CD4-positive, alpha-beta T cell treated with Interferon gamma for 1 hour (primary cell): ENCODE measurements at places on chromosomes 1 and 21.

- no peak for DNase-seq
Observed at GRCh38 chr1:245337829-245338484, 183.2 kb downstream of the KIF26B start.

- DNase-seq, result peak; percentile 16
Observed at GRCh38 chr1:35886577-35887431, 3.8 kb downstream of the AGO1 start.

DNA sequence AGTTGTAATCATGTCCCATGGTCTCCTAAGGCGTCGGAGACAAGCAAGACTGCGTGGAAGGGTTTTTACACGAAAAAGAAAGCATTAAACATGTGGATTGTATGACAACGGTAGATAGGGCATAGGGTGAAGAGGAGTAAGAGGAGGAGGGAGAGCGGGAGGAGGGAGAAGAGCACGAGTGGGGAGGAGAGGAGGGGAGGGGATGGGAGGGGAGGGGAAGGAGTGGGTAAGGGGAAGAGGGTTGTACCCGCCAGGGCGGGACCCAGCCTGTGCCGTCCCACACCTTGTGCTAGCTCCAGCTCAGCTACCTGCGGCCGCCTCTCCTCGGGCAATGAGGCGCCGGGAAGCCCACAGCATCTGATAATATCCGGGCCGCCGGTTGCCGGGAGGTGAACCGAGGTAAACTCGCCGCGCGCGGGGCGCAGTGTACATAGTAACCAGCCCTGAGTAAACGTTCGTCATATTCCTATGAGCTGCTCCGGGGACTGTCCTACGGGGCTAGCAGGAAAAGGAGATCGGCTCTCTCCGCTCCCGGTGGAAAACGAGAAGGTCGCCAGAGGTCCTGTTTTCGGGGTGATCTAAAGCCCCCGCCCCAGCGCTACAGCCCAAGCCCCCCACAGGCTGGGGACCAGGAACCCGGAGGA, 449 bp upstream of the RCAN3 start:
- peak; percentile 88 for DNase-seq

DNA sequence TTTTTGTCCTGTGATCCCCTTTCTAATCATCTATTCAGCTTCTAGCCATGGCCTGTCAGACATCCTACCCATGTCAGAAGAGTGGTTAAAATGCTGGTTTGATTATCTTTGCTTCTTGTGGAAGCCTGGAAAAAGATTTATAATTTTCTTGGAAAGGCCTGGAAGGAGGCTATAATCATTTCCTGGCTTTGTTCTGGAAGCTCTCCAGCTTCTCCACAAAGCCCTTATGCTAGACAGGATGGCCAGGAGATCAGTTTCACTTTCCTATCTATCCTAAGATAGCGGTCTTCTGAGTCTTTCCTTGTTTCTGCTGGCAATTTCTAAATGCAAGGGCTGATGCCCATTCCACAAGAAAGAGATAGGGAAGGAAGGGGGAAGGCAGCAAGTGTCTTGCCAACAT, 90.9 kb upstream of the SLC44A3 start:
- DNase-seq, result no peak

GRCh38 chr1:111568160-111568647, 51.4 kb upstream of the RAP1A start:
- no peak for DNase-seq

GRCh38 chr1:230109895-230110667, 43.0 kb downstream of the GALNT2 start:
- DNase-seq, result peak; percentile 48

- DNase-seq, result no peak
Observed at GRCh38 chr1:44724296-44724954, 6.5 kb downstream of the RNU5D-1 start.

- DNase-seq, result no peak
Observed at GRCh38 chr1:247448107-247448791, 9.7 kb downstream of the OR2B11 start.

DNA sequence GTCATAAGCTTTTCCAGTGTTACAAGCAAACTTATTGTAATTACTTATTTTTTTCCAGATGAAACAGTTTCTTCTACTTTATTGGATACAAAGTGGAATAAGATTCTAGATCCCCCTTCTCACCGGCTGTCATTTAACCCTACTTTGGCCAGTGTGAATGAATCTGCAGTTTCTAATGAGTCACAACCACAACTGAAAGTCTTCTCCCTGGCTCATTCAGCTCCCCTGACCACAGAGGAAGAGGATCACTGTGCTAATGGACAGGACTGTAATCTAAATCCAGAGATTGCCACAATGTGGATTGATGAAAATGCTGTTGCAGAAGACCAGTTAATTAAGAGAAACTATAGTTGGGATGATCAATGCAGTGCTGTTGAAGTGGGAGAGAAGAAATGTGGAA, 95.5 kb downstream of the ZFYVE9 start:
- no peak for DNase-seq

- DNase-seq, result no peak
Observed at GRCh38 chr1:115725600-115725999, 42.9 kb downstream of the CASQ2 start.

DNA sequence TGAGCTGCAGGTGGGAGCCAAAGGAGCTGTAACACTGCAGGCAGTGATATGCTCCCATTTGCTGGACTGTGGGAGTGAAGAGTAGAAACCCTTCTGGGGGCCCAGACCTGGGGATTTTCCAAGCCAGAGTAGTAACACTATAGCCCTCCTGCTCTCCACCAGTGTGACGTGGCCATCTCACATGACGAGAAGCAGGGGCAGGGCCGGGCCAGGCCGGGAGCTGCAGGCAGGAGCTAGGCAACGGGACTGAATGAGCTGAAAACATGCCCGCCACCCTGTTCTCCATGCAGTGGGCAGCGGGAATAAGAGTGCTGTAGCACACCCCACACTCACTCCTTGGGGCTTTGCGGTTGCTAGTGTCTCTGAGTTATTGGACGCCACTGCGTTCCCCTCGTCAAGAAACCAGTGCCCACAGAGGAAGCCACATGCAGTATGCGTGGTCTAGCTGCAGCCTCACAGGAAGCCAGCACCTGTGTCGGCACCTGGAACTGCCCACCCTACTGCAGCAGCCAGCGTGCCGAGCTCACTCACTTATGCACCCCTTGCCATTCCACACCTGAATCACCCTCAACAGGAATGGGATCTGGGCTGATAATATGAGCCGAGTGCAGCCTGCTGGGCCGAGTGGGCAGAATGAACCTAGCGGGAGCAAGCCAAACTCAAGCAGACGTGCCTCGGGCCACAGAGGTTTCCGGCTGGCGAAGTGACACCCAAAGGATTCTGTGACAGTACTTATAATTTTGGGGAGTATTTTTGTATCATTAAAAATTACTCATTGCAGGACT, 1389.6 kb downstream of the KCNT2 start:
- DNase-seq, result no peak

- no peak for DNase-seq
Observed at GRCh38 chr21:24693779-24694178, 913.5 kb downstream of the MRPL39 start.

- no peak for DNase-seq
Observed at GRCh38 chr1:86708920-86709319, 4.5 kb downstream of the SH3GLB1 start.

- no peak for DNase-seq
Observed at GRCh38 chr1:239169276-239169675, 217.1 kb upstream of the CHRM3 start.

DNA sequence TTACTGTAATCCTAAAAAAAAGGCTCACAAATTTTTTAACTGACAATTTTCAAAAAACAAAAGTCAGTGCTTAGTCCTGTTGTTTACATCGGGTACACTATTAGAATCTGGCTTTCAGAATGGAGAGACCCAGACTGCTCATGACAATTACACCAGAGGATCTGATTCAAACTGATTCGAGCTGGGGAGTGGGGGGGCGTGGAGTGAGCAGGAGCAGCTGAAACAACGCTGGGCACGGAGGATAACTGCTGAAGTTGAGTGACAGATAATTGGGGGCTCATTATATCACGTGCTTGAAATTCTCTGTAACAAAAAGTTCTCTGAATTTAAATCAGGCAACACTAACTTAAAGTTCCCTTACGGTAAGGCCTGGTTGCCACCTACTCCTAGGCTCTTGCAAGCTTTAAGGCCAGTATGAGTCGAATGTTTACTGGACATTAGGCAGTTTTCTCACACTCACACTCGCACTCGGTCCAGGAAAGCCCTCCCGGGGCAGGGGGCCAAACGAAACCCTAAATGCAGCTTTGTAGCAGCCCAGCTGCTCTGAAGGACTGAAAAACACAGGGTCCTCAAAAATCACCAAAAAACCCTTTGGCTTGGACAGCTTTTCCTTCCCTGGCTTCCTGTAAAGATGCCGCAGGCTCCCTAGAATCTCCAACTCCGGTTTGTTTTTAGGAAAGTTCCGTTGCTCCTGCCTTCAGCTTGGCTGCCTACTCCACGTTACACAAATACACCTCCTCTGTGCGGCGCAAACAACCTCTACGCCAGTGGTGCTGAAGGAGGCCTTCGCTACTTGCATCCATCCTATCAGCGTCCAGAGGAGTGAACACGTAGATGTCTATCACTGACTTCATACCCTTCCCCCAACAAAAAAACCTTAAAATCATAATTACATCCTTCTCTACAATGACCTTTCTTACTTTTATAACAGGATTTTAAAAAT, 42.9 kb downstream of the CAPZB start:
- DNase-seq, result no peak

GRCh38 chr21:21664871-21665270, 666.7 kb downstream of the NCAM2 start:
- no peak for DNase-seq

DNA sequence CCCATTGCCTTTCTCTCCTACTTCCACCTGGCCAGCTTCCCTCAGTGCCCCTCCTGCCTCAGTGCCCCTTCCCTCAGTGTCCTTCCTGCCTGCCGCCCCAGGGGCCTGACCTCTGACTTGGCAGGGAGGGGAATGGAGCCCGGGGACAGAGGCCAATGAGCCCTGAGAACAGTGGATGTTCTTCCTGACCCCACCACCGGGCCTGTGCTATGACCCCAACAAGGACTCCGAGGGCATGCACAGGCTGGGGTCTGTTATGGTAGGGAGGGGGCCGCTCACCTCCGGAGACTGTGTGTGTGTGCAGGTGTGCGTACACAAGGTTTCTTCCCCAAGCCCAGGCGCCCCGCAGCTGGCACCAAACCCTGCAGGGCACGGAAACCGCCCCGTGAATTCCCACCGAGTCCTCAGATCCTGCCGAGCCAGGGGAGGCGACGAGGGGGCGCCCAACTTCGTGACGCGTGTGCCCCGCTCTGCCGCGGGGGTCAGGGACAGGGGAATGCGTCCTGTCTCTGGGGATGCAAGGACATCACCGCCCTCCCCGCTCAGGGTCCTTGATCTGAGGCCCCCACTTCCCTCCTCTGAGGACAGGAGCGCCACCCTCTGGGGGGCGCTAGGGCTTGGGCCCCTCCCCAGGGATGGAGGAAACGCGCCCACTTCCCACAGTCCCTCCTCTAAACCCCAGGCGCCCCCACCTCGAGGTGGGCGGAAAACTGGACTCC, 766 bp downstream of the RAP1GAP start:
- no peak for DNase-seq

- DNase-seq, result peak; percentile 23
Observed at GRCh38 chr1:221689138-221689537, 52.8 kb downstream of the DUSP10 start.
